ENCODE measurements at places on chromosomes 6 and 20.

DNA sequence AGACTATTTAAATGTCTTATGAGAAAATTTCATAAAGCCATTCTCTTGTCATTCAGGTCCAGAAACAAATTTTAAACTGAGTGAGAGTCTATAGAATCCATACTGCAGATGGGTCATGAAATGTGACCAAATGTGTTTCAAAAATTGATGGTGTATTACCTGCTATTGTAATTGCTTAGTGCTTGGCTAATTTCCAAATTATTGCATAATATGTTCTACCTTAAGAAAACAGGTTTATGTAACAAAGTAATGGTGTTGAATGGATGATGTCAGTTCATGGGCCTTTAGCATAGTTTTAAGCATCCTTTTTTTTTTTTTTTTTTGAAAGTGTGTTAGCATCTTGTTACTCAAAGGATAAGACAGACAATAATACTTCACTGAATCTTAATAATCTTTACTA, 5.0 kb downstream of the MARCKS start:
- no peak for DNase-seq

DNA sequence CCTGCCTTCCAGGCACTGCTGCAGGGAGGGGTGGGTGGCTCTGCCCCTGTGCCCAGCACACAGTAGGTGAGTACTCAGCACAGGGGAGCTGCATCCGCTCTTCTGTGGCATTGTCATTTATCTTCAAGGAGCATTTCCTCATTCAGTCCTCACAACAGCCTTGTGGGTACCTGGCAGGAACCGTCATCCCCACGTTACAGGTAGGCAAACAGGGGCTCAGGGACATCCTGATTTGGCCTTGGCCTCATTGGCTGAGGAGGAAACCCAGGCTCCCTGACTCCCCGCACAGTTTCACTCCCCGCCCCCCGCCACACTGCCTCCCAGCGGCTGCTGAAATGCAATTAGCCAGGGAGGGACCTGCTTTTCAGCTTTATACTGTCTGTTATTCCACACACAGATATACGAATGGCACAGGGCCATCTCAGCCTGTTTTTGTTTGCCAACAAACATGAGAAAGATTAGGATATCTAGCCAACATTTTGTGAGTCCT, 24.2 kb upstream of the PNPLA1 start:
- DNase-seq, result no peak

DNA sequence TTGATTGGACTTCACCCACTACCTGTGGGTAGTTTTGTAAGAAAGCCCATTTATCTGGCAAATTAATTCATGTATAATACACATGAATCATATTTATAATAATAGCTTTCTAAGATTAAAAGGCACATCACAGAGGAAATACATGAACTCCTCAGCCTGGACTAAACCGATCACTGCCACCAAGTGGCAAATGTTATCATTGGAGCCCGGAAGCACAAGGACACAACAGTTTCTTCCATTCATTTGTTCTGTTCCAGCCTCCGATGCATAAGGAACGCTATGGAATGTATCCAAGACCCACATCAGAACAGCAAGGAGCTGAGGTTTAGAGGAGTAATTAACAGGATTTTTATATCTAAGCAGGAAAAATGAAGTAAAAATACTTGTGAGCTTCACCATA, 13.9 kb upstream of the IPCEF1 start:
- DNase-seq, result peak; percentile 34

GRCh38 chr20:35257175-35257909, 20.6 kb downstream of the MMP24OS start:
- DNase-seq, result no peak

DNA sequence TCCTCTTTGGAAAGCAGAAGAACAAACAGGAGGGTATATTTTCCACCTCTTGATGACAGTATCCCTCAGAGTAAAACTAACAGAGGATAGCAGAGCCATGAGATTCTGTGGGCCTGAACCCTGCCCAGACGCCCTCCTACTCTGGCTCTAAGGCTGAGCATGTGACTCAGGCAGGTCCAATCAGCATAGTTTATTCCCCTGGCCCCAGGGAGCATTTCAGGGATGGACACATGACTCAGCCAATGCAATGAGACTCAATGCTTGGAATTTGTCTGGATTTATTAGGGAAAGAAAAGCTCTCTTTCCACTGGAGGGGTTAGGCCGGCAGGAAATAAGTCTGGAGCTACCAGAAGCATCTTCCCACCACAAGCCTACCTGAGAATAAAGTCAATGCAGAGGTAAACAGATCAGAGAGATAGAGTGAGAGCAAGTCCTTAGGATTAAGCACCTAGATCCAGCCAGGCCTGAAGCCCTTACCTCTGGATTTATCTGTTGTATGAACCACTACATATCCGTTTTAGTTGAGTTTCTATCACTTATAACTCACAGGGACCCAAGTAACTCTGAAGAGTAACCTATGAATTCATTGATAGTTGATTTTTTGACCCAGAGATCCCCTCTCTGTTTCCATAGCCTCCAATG, 68.2 kb upstream of the EYA2 start:
- no peak for DNase-seq

DNA sequence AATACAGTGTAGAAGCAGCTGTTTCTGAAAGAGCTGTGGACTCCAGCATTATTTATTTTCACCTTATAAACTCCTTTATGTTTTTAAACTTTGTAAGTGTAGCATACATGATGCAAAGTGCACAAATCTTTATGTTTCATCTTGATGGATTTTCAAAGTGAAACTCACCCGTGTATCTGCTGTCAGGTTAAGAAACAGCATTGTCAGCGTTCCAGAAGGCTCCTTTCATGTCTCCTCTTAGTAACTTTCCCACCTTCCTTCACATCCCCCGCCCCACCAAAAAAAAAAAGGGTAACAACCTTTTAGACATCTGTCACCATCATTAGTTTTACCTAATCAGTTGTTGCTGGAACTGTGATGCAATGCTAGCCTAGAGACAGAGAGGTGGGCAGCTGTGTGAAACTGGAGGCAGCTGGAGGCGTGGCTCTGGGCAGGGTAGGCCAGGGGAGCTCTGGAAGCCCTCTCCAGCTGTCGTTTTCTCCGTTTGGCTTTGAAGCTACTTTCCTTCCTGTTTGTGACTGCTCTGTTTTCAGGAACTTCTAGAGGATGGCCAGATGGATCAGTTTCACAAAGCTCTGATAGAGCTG, 7.2 kb downstream of the ACTR5 start:
- no peak for DNase-seq

DNA sequence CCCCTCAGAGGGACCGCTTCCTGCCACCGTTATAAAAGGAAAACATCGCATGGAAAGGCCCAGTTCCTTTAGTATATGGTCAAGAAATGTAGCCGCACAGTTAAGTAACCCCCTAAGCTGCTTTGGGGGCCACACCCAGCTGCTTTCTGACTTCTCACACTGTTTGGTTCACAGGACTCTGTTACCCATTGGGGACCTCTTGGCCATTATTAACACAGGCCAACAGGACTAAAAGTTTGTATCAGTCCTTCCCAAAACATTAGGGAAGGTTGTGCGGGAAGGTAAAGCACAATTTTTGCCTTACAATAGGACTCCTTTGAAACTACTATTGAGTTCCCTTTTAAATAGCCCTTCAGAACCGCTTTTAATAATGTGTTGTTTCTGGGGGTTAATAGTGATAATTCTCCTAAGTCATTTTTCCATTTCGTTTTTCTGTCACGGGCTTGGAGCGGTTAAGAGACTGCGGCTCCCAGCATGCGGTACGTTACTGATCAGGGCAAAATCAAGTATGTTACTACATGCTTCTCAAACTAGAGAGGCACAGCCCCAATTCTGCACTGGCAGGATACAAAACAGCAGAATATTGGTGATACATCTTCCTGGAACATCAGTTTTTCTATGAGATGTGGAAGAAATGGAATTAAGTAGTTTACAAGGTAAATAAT, 668 bp upstream of the RPP40 start:
- no peak for DNase-seq

DNA sequence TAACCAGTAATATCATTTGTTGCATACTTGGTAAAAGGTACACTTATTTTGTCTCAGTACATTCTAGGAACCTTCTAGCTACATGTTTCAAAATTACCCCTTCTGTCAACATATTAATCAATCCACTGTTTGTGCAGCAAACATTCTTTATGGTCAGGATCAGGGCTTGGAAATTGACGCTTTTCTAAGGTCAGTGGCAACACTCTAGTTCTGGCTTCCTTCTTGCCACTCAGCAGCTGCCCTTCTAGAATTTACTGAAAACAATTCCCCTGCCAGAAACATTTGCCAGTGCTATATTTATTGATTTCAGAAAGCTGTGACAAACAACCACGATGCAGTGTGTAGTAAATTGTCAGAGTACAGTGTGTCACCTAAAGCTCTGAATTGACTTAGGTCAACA, 84.7 kb upstream of the FBXL4 start:
- DNase-seq, result no peak

DNA sequence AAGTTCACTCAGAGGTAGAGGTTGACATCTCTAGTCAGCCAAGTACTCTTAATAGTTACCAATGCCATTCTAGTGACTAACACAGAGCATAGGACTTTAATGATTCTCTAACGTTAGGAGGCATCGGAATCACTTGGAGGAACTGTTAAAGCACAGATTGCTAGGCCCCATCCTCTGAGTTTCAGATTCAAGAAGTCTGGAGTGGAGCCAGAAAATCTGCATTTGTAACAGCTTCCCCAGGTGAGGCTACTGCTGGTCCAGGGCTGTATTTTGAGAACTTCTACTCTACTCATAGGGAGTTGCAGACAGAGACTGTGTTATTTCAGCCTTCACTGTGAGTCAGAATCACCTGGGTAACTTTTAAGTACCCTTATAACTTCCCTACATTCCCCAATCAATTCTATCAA, 5.7 kb downstream of the LMBRD1 start:
- DNase-seq, result peak; percentile 16
